ENCODE measurements at places on chromosomes 1 and 21.
A peak's percentile ranks its signal among the peaks of the same experiment; 100 is the strongest.

DNA sequence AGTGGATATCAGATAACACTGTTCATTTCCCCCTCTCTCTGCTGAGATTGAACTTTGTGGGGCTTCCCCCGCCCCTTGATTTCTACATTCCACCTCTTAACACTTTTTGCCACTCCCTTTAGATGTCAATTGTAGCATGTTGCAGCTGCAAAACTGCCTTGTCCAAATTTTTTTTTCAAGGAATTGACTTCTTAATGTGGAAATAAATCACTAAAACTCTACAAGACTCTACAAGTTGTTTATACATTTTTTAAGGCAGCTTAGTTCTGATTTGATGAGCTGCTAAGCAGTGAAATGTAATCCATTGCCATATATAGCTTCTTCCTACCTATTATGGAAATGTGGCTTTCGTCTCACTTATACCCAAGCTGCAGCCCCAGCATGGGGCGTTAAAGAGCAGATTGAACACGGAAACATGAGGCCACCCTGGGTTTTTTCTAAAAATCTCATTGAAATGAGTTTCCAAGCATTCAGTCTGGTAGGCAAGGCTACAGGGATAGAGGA, 132.2 kb downstream of the SYT2 start:
- DNase-seq = no peak

DNA sequence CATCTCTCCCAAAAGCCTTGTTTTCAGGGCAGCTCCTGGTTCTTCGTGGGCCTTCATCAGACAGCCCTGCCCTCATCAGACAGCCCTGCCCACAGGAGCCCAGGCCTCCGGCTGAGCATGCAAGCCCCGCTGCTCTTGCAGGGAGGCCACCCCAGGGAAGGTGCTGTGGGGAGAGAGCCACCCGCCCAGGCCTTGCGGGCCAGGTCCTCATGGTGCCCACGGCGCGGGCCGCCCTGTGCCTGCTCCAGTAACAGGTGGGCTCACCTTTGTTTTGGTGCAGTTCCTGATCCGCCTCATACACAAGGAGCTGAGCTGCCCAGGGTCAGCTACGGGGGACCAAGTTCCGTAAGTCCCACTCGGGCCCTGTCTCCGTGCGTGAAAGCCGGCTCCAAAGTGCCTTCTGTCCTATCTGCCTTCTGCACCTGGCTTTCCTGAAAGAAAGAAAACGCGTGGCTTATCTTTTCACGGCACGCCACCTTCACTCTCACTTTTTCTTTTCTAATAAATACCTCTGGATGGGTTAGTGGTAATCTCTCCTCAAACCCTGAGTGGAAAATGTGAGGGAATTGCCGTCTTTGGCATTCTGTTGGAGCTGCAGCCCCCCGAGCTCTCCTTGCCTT, 65.9 kb downstream of the SLC37A1 start:
- DNase-seq = no peak

GRCh38 chr1:203629507-203630082, 3.0 kb downstream of the ATP2B4 start:
- peak; percentile 62 for DNase-seq

DNA sequence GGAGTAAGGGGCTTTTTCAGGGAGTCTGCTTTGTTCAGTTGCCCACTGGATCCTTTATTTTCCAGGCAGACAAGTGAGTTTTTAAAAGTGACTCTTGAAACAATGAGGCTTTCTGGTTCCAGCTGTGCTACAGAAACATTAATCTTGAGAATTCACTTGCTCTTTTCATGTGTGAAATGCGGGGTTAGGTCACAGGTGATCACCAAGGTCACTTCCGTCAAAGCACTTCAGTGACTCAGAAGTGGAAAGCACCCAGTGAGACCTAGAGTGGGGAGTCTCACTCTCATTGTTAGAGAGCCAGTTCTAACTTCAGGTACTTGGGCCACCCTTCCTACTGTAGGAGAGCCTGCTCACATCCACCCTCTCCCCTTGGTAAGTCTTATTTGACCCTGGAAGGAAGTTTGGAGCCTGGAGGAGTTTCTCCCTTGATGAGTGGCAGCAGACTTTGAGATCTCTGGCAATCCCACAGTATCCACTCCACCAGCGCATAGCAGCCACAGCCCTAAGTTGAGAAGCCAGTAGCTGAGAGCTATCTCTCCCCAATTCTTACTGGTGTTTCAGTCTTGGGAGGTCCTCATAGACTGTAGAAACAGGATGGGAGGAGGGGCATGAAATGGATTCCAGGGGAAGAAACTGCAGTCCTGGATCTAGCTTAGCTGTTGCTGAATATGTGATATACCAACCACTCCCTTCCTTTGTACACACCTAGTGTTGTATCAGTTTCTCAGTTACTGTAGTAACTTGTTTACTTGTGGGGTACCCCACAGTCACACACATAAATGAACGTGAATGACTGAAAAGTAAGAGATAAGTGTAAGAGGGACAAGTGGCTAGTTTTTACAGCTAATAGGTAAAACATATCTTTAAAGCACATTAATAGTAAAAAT, 3.1 kb downstream of the TACSTD2 start:
- DNase-seq = no peak

DNA sequence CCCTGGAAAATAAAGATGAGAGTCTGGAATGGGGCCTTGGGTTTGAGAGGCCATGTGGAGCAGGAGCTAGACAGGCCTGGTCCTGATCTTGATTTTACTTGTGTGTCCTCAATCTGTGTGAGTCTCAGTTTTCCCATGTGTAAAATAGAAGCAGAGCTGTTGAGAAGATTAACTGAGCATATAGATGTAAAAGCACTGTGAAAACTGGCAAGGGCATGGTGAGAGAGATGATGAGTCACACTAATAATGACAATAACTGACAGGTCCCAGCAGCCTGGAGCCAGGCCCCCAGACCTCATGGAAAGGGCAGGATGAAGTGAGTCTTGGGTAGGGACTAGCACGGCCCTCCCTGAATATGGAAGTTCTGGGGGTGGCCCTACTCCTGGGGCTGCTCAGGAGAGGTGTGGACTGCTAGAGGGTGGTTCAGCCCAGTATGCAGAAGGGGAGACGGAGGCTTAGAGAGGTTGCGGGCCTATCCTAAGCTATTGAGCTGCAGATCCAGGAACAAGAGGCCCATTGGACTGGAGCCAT, 2.8 kb upstream of the AHDC1 start:
- no peak for DNase-seq

DNA sequence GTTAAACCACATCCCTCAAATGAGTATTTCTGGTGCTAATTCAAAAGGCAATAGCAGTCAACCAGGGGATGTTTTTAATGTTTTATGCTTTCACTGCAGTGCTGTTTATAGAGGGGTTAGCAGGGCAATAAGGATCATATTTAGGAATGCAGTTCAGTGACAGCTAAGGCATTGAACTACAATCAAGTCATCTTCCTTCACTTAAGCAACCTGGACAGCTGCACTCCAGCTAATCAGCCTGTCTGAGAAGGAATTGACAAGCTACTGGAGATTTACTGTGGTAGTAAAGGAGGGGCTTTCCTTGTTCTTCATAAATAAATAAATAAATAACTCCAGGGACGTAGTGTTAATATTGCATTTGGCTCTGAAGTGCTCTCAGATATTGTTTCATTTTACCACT, 93.9 kb downstream of the DAB1 start:
- DNase-seq = no peak

DNA sequence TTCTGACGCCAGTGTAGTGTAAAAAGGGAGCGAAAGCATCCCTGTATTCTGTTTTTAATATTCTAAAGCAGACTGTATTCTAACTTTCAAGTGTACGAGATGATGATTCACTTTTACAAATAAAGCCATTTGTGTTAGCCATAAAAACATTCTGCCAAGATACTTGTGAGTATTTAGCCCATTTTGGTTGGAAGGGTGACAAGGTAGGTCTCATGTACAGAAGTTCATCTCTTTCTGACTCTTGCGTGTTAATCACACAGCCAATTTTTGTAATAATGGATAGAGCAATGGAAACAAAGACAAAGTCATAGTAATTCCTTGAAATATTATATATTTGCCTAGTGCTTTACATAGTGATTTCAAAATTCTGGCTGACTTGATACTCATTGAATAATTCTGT, 125.3 kb upstream of the GREM2 start:
- no peak for DNase-seq

DNA sequence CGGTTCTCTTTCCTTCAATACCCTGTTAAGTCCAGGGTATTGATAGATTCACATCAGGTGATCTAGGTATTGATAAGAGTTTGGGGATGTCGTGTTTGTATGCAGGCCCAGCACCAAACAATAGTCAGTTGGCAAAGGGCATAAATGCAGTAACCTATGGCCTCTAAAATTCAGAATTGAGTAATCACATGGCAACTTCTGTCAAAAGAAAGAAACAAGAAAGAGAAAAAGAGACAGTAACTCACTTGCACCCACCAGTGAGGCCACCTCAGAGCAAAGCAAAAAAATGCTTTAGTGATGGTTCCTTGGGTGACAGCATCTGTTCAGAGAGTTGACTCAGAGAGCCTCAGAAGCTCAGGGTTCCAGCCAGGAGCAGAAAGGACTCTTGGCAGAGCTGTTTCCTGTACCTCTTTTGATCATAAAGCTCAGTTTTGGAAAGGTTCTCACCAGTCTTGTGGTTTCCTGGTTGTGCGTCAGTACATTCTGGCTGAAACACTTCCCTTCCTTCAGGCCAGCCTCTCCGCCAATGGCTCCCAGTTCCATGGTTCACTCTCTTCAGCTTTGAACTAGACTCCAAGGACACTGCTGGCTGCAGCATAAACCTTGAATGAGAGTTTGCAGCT, 70.1 kb upstream of the GORAB start:
- DNase-seq = no peak

DNA sequence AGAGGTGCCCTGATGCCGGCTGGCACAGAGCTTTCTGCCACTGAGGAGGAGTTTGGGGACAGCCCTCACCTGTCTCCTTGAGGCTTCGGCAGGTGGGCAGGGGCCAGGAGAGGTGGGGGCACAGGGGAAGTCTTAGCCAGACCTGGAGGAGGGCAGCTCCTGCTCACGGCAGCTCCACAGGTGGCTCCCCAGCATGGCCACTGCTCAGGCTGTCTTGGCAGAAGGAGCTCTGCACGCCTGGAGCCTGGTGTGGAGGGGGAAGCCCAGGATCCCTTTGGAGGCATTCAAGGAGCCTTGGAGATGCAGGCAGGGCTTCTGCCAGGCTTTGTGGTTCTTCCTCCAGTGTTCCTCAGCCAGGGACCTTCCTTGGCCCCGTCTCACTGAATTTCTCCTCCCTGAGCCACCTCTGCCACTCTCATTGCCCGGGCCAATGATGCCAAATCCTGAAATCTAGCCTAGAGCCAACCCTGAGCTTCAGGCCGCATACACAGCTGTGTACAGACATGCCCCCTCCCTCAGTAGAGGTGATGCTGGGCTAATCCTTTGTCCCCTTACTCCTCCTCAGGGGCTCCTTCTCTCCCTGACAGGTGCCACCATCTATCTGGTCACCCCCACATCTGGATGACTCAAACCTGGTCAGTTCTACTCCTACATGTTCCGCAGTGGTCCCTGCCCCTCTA, 251.8 kb upstream of the VAMP3 start:
- no peak for DNase-seq

GRCh38 chr1:58162952-58163550, 383.5 kb downstream of the OMA1 start:
- no peak for DNase-seq

DNA sequence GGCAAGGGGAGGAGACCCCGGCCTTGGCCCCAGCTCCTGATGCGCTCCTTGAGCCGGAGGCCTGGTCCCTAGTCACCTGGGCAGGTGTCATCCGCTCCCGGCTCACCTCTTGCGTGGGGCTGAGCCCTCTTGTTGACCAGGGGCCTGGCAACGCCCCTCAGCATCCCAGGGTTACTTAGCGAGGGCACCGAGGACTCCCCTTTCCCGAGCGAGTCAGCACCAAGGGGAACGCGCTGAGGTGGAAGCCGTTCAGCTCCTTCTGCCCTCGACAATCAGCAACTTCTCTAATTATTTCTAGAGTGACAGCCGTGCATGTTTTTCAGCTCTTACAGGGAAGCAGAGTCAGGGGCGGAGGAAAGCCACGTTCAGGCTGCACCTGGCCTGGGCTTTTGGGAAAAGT, 522 bp downstream of the SLC45A1 start:
- no peak for DNase-seq

- no peak for DNase-seq
These were observed 20.9 kb downstream of the LACTBL1 start for GRCh38 chr1:22951796-22952195.

DNA sequence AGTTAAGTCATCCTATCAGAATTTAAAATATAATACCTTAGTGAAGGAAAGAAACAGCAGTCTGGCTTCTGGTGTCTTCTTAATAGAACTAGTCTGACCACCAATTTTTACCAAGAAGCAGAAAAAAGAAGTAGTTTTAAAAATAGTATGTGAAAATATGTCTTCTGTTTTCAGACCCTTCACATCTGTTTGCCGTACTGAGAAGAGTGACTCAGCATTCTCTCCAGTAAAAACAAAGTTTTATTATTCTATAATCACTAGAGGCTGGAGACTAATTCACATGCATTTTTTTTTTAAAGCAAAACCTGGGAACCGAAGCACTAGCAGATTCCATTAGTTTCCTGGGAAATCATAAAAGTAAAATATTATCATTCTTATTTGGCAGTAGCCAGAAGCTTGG, 163.8 kb downstream of the COL24A1 start:
- no peak for DNase-seq

GRCh38 chr1:193019442-193020026, 39.6 kb downstream of the UCHL5 start:
- no peak for DNase-seq

DNA sequence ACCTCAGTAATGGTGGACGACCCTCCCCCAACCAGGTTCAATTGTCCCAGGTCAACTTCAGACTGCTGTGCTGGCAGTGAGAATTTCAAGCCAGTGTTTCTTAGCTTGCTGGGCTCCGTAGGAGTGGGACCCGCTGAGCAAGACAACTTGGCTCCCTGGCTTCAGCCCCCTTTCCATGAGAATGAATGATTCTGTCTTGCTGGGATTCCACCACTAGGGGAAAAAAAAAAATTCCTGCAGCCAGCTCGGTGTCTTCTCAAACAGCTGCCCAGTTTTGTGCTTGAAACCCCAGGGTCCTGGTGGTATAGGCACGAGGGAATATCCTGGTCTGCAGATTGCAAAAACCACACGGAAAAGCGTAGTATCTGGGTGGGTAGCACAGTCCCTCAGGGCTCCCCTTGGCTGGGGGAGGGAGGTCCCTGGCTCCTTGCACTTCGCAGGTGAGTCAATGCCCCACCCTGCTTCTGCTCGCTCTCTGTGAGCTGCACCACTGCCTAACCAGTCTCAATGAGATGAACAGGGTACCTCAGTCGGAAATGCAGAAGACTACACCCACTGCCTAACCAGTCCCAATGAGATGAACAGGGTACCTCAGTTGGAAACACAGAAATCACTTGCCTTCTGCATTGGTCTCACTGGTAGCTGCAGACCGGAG, 41.5 kb downstream of the GBP6 start:
- DNase-seq = no peak

DNA sequence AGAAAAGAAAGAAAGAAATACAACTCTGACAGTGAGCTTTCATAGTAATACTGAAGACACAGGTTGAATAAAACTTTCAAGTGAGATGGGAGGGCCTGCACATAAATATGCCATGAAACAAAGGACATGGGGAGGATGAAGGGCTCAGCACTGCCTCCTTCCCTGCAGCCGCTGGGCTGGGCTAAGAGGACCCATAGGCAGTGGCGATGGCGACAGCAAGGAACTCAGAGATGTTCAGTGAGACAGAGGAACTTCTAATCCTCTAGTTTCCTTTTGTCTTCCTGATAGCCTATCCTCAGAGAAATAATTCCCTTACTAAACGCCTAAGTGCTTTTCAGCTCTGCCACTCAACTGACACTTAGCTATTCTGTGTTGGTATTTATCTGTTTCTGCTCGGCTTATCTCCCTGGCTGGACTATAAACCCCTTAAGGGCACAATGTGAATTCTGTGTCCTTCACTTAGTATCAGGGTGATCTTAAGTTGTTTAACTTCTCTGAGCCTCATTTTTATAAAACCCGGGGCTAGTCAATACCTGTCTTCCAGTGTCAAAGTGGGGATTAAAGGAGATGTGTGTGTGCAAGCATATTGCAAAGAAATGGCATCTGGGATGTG, 24.4 kb upstream of the IER5 start:
- no peak for DNase-seq

Measured in activated CD4-positive, CD25-positive, alpha-beta regulatory T cell treated with anti-CD3 and anti-CD28 coated beads, Interleukin-2, amount 50 U/mL, for 72 hours (primary cell).